ENCODE measurements at places on chromosomes 7 and 10.

GRCh38 chr7:38600741-38601140 is 30.4 kb downstream of the AMPH start:
- DNase-seq: no peak

DNA sequence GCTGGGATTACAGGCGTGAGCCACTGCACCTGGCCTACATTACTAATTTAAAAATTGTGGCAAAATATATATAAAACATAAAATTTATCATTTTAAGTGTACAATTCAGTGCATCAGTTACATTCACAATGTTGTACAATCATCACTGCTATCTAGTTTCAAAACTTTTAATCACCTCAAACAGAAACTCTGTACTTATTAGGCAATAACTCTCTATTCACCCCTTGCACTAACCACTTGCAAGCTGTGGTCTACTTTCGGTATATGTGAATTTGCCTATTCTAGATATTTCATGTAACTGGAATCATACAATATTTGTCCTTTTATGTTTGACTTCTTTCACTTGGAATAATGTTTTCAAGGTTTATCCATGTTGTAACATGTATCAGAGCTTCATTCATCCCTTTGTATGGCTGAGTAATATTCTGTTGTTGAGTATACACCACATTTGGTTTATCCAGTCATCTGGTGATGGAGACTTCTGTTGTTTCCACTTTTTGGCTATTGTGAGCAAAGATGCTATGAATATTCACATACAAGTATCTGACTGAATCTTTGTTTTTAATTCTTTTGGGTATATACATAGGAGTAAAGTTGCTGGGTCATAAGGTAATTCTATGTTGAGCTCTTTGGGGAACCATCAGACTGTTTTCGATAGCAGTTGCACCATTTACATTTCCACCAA is 14.3 kb upstream of the ELOVL3 start:
- no peak for DNase-seq

DNA sequence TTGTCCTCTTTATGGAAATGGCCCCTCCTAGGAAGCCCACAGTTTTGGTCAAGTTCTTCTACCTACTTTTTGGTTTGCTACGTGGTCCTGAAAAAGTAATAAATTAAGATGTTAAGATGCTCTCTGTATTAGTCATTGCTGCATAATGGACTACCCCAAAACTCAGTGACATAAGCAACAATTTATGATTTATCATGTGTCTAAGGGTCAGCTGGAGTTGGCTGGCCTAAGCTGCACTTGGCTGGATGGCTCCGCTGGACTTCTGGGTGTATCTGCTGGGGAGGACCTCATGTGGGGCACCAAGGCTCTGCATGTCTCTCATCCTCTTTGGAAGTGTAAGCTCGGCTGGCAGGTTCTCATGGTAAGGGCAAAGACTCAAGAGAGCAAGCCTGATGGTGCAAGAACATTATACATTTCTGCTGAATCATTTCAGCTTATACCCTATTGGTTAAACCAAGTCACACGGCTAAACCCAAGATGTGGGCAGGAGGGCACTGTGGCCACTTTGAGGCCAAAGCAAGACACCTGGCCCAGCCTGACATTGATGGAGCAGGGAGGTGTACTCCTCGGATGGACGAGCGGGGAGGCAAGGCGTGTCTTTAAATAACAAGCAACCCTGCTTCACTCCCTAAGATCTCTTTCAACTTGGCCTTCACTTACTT is 47.7 kb downstream of the TBXAS1 start:
- DNase-seq: peak; percentile 22

- peak; percentile 61 for DNase-seq
Measured at GRCh38 chr7:121954803-121955202, 81.8 kb downstream of the PTPRZ1 start.

- no peak for DNase-seq
Measured at GRCh38 chr7:128210590-128211570, 30.2 kb upstream of the LEP start.

DNA sequence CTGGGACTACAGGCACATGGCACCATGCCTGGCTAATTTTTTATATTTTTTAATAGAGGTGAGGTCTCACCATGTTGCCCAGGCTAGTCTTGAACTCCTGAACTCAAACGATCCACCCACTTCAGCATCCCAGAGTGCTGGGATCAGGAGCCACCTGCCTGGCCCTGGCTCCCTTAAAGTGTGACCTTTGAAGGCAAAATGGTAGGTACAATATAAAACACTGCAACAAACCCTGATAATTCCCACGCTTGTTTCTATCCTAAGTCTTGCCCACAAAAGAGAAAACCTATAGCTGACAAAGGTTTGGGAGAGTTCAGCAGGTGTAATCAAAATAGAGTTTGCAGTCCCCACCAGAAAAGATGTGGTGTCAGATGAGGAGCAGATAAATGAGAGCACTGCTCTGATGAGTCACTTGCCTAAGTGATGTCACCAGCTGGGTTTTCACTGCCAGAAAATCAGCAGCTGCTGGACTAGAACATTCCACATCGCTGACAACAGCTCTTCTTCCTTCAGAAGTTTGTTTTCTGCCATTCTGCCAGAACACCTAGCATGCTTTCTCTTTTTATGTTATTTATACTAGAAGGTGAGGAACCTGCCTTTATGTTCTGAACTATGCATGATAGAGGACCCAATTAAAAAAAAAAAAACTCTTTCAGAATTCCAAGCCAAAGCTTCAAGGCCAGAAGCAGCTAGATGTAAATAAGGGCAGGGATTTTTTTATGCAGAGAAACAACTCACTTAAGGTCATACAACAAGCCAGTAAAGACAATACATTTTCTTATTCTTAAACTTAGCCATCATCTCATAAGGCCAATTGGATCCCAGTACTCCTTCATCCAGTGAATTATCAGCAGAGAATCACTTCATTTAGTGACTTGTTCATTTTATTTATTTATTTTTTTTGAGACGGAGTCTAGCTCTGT is 18.0 kb downstream of the PURB start:
- peak; percentile 79 for DNase-seq

DNA sequence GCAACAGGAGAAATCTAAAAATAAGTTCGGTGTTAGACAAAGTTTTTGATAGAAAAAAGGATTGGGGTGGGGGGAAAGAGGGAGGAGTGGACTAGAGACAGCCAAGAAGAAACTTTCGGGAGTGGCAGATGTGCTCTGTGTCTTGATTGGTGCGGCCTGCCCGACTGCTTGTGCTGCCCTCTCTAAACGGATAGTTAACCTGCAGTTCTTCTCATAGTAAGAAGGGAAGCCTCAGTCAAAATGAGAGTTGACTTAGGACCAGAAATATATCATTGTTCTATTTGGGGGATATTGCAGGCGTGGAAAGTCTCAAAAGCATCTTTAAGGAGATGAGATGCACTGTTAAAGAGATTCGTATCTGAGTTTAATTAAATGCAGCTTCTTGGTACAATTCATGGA is 39.3 kb downstream of the UBE3C start:
- no peak for DNase-seq

DNA sequence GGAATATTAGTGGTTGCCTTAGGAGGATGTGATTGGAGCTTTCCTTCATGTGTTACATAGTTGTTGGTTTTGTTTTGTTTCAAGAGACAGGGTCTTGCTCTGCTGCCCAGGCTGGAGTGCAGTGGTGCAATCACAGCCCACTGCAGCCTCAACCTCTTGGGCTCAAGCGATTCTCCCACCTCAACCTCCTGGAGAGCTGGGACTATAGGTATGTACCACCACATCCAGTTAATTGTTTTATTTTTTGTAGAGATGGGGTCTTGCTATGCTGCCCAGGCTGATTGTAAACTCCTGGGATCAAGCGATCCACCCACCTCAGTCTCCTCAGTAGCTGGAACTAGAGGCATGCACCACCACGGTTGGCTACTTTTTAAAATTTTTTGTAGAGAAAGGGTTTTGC is 86.1 kb downstream of the RABGEF1 start:
- no peak for DNase-seq

- peak; percentile 64 for DNase-seq
Measured at GRCh38 chr7:149625340-149625946, 127.8 kb upstream of the ZNF746 start.
